ENCODE measurements at places on chromosomes 7 and 10.

GRCh38 chr7:151051108-151051507 lies 2.8 kb downstream of the ASIC3 start:
- peak; percentile 91 for DNase-seq

DNA sequence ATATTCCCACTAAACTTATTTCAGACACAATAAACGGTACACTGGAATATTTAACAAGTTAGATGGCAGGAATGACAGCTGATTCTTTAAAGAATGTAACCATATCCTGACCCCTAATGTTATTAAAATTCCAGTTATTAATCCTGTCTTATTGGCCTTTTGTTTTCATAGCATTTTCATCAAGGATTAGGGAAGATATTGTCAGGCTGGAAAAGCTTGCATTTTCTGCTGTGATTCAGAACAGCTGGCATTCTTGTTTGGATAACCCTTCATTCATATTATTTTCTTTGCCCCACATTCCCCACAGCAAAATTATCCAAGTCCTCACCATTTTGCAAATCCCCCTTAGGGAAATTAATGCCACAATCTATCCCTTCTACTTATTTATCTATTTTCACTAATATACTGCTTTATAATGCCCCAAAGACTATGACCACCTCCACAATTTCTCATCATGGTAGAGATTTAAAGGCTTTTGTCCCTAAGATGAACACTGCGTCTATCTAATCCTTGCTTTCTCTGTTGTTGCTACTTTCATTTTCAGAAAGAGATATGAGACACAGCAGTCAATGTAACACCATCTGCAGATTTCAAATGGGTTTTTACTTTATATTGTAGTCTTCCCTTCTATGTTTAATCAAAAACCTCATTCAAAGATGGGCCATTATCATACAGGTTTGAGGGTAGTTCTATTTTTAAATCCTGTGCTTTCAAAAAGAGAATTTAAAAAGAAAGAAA lies 475.1 kb downstream of the PARD3 start:
- DNase-seq: no peak

GRCh38 chr7:21373031-21373430 lies 54.9 kb upstream of the SP4 start:
- DNase-seq: peak; percentile 48

DNA sequence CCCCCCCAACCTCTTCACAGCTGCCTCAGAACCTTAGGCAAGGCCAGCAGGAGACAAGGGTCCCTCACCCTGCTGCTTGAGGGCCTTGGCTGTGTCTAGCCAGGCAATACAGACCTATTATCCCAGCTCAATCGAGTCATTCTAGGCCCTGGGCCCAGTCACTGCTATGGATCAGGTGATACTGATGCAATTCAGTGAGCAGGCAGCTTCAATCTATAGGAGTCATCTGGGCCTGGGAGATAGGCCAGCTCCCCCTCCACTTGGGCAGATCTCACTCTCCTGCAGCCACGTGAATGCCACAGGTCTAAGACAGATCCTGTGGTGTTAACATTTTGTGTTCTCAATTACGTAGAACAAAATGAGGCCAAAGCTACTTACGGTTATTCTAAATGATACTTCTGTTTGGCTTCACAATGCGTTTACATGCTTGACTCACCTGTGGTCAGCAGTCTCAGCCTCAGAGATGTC lies 68.0 kb upstream of the LRRC4 start:
- DNase-seq: no peak

- DNase-seq: peak; percentile 80
These were observed 945 bp upstream of the RHEB start for GRCh38 chr7:151520419-151521261.

GRCh38 chr10:100751211-100751933 lies 6.0 kb downstream of the PAX2 start:
- no peak for DNase-seq

- no peak for DNase-seq
These were observed 149.5 kb upstream of the SVIL start for GRCh38 chr10:29784175-29784773.

- no peak for DNase-seq
These were observed 35.1 kb upstream of the ZNRF2 start for GRCh38 chr7:30249316-30249715.

DNA sequence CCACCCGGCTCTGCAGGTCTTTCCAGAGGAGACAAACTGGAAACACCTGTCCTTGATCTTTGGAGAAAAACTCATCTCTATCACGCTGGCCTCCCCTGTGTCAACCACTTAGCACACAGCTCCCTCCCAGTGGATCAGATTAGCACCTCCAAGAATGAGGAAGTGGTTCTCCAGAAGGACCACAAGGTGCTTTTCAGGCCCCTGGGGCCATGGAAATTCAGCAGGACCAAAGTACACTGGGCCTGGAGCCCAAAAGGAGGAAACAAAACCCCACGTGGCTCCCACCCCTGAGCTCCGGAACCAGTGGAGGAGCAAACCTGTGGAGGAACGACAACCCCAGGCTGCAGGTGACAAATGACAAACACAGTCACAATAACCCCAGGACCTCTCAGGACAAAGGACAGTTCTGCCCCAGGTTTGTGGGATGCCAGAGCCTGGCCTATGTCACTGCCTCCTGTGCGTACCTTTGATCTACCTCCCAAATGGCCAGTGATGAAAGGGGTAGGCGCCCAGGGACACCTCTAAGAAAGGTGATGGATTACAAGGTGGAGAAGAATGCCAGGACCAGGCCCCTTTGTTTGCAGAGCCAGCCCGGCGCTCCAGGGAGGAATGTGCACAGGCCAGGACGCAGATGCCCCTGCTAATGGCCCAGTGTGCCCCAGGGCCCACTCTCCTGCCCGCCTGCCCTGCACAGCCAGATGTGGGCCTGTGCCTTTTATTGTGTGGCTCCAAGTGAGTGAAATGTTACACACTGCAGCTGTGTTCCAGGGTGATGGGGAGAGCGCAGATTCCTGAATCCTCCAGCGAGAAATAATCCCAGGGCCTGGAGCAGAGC lies 5.7 kb downstream of the TNS3 start:
- no peak for DNase-seq

DNA sequence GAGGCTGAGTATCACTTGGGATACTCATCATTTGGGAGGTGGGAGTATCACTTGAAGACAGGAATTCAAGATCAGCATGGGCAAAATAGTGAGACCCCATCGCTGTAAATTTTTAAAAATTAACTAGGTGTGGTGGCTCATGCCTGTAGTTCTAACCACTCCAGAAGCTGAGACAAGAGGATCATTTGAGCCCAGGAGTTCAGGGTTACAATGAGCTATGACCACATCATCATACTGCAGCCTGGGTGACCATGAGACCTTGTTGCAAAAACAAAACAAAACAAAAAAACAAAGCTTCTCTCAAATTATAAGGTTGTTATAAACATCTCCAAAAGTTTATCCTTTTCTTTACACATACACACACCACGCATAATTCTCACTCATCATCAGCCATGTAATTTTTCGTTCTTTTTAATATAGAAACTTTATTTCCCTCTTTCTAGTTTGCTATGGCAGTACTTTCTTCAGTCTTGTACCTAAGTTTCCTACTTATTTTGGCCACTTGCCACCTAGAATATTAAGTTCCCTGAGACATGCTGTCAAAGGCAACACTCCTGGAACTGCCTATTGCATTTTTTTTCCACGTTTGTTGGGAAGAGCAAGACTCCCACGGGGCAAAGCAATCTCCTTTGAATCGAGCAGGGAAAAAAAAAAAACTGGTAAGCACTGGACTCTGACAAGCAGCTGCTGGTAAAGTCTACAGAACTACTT lies 37.1 kb downstream of the SKIDA1 start:
- no peak for DNase-seq

DNA sequence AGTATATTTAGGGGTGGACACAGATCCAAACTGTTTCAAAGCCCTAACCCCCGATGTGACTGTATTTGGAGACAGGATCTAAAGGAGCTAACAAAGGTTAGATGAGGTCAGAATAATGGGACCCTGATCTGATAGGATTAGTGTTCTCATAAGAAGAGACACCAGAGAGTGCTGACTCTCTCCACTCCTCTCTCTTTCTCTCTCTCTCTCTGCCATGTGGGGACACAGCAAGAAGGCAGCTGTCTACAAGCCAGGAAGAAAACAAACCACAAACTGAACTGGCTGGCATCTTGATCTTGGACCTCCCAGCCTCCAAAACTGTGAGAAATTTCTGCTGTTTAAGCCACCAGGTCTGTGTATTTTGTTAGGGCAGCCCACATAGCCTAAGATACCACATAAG lies 84.7 kb upstream of the KDM7A start:
- no peak for DNase-seq

GRCh38 chr10:103911021-103911459 lies 6.9 kb downstream of the STN1 start:
- peak; percentile 91 for DNase-seq

DNA sequence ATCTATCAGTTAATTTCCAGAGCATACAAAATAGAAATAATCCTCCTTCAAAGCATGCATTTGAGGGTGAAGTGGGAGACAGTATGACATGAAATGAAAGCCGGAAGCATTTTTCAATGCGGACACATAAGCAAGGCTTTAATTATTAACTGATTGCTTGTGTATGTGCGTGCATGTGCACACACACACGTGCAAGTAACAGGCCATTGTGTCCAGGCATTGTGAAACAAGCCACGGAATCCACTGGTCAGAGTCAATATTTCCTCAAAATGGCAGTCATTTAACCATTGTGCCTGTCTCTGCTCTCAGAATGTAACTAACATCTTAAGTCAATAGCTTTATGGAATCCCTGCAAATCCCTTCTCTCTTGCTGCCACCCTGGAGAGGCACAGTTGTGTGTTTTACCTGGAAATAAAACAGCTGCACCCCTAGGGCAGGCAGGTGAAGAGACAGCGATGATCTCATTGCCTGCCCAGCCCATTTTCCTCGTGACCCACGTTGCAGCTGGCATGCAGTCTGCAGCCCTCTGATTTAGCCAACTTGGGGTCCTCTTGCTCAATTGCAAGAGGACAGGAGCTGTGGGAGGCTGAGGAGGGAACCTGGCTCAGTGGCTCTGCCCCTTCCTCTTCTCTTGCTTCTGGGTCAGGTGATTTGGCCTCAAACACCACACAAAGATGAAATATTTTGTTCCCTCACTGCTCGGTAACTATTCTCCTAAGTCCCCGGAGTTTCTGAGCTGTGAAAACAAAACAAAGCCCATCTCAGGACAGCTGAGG lies 500.9 kb upstream of the ZMIZ1 start:
- no peak for DNase-seq

DNA sequence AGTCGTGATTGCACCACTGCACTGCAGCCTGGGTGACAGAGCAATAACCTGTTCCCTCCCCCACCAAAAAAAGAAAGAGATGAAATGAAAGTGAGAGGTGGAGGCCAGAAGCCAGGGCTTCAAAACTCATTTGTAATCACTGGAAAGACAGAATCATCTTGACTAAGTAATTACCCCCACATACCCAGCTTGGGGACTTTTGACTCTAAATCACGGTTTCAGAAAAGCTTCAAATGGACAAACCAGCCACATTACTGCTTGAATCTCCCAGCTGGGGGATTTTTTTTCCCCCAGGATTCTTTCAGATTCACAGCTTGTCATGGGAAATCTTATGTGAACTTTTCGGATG lies 361.0 kb downstream of the FRMD4A start:
- DNase-seq: no peak

GRCh38 chr10:132062641-132063390 lies 2.9 kb upstream of the JAKMIP3 start:
- DNase-seq: no peak

DNA sequence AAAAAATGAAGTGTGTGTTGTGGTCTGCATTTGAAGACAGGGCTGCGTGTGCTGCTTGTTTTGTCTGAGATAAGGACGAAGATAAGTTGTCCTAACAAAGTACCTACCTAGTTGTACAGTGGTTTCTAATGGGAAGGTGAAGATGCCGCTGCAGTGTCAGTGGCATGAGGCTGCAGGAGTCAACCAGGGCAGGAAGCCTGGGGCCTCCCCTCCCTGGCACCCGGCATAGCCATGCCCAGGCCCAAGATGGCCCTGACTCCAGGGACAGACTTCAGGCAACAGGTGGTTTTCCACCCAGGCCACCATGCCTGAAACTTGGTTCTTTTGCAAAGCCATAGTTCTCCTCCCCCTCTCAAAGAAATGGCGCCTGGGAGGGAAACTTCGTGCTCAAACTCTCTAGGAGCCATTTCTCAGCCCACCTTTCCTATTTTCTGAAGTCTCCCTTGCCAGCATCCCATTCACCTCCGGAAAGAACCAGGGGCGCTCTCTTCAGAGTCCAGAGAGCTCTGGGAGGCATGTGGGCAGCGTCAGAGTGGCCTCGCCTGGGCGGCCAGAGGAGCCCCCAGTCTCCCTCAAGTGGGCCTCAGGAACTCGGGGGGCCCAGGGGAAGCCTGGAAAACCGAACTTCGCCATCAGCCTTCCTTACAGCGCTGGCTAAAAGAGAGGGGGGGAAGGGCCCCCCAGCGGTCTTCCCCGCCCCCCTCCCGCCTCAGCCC lies 2.1 kb upstream of the KAT6B start:
- DNase-seq: peak; percentile 74

DNA sequence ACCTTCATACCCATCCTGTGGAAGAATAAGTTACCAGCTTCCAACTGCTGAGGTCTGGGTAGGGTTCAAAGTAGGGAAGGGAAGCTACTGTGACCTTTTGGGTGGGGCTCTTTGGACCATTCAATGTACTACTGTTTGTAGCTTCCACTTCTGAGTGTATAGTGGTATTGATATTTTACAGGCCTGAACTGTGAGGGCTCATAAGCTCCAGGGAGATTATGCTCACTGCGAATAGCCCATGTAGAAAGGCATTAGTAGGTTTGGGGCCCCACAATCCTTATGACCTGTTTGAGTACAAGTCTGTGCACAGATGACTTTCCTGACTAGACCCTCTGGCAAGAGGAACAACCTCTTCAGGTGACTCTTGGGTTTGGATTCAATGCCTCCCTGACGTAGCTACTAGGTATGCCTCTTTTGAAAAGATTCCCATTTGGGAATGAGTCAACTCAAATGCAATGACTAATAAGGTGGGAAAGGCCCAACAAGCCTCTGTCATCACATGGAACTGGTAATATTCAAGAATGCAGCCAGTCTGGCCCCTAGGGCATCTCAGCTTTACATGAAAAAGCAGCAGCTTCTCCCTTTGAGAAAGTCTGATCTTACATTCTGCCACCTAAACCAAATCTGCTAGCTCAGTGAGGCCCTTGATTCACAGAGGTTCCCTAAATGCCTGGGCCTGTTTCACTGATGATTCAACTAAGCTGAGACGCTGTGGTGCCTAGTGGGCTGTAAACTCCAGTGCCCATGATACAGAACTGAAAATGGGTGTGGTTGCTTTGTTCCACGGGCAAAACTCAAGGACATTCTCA lies 79.8 kb downstream of the ABI1 start:
- no peak for DNase-seq

DNA sequence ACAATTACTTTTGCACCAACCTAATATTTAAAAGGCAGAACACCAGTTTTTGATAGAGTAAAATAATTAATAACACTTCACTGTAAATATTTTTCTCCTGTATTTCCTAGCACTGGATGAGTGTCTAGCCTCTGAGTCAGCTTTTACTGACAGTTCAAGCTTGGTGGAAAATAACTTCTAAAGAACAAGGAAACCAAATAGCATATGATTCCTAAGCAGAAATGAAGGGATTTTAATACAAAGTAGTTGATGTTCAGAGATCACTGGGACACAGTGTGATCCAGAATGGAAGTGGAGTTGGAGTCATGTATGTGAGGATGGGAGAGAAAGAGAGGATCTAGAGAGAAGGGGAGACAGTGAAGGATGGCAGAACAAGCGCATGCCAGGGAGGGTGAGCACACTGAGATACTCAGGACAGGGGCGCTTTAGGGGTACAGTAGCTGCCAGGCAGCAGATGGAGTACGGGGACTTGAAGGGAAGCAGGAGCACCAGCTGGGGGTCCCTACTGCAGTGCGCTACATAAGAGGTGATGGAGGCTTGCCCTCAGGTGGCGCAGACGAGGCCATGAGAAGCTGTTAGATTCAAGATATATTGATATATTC lies 117.9 kb upstream of the KLF6 start:
- no peak for DNase-seq
